ENCODE measurements at places on chromosomes 4 and X. TPM values are rescaled to one million over a fixed set of nuclear protein-coding genes. Genes with fewer than 3 reads are reported as not detected.
A peak's percentile ranks its signal among the peaks of the same experiment; 100 is the strongest.

GRCh38 chr4:33255507-33255906 is 2535.3 kb downstream of the PCDH7 start:
- no peak for DNase-seq
- no peak overlapping the region for H3K27ac ChIP-seq
- no peaks in the 10 kb centered on the region for H3K27me3 ChIP-seq
- no peak overlapping the region for H3K4me3 ChIP-seq

DNA sequence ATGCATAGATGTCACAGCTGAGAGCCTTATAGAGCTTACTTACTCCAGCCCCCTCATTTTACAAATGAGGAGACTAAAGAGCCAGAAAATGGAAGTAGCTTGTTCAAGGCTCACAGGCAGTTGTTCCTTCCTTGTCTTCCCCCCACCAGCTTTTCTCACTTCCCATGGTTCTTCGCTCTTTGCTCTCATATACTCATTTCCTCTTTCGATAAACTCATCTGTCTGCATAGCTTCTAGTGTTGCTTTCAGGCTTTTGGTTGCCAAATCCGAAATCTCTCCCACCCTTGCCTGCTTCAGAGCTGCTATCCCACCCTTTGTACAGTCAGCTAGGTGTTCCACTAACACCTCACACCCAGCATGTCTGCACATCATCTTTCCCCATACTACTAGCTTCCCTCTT is 25.0 kb upstream of the GJB1 start:
- no peaks in the 10 kb centered on the region for H3K27me3 ChIP-seq
- no peak overlapping the region for H3K27ac ChIP-seq
- no peaks in the 10 kb centered on the region for H3K36me3 ChIP-seq

DNA sequence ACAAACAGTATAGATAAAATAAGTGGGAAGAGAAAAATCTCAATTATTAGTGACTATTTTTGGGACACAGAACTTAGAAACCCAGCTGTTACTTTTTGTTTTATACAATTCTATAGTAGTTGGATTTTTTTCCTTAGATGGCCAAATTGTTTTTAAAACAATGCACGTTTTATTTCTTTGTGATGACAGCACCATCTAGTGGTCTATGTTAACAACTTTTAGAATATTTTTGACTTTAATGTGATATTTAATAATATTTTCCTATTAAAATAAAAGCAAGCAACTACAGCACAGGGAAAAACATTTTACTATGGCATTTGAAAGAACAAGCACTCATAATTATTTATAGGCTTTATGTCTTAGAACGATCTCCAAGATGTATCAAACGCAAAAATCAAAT is 5.6 kb upstream of the SMIM31 start:
- no peak overlapping the region for H3K27ac ChIP-seq
- H3K4me1 ChIP-seq = no peaks in the 10 kb centered on the region
- no peaks in the 10 kb centered on the region for H3K36me3 ChIP-seq
- no peak for DNase-seq
- no peak overlapping the region for H3K4me3 ChIP-seq
- no peaks in the 10 kb centered on the region for H3K27me3 ChIP-seq

DNA sequence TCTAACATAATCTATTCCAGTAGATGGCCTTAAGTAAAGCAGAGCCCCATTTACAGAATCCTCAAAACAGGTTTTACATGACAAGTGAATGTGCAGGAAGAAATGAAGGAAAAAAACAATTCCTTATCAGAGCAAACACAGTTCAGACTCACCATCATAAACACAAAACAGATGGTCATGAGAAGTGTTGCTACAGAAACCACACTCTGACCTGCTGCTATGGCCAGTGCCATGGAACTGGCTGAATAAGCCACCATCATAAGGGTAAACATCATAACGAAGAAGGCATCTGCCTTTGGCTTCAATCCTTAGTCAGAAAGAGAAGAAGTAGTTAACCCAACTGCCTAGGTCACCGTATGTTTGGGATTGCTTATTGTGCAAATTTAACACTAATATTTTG is 61.1 kb downstream of the ABCG2 start:
- H3K4me3 ChIP-seq = no peak overlapping the region
- no peaks in the 10 kb centered on the region for H3K36me3 ChIP-seq
- no peak overlapping the region for H3K27ac ChIP-seq
- H3K27me3 ChIP-seq = no peaks in the 10 kb centered on the region
- no peak for DNase-seq

- no peak overlapping the region for H3K4me3 ChIP-seq
- H3K36me3 ChIP-seq = no peaks in the 10 kb centered on the region
- no peak overlapping the region for H3K27ac ChIP-seq
- no peaks in the 10 kb centered on the region for H3K27me3 ChIP-seq
- H3K4me1 ChIP-seq = no peaks in the 10 kb centered on the region
Observed at GRCh38 chr4:48212165-48212564, 57.5 kb downstream of the TEC start.

- no peaks in the 10 kb centered on the region for H3K27me3 ChIP-seq
- no peak for DNase-seq
- H3K4me3 ChIP-seq = no peak overlapping the region
- no peaks in the 10 kb centered on the region for H3K36me3 ChIP-seq
- H3K4me1 ChIP-seq = no peaks in the 10 kb centered on the region
Observed at GRCh38 chr4:174036111-174036510, 247.4 kb downstream of the FBXO8 start.

- H3K36me3 ChIP-seq = no peaks in the 10 kb centered on the region
- H3K4me1 ChIP-seq = peaks cover 10% of the 10 kb centered on the region
- no peak overlapping the region for H3K27ac ChIP-seq
- H3K27me3 ChIP-seq = no peaks in the 10 kb centered on the region
Observed at GRCh38 chrX:2829469-2830246, 928 bp downstream of the GYG2 start.

GRCh38 chr4:189202182-189202868 is 738.3 kb upstream of the FRG1 start:
- H3K36me3 ChIP-seq = no peaks in the 10 kb centered on the region
- H3K4me1 ChIP-seq = peaks cover 12% of the 10 kb centered on the region
- H3K4me3 ChIP-seq = no peak overlapping the region

GRCh38 chr4:99624141-99624719 is 33.4 kb downstream of the C4orf54 start:
- DNase-seq = no peak
- H3K27ac ChIP-seq = no peak overlapping the region
- H3K27me3 ChIP-seq = no peaks in the 10 kb centered on the region

DNA sequence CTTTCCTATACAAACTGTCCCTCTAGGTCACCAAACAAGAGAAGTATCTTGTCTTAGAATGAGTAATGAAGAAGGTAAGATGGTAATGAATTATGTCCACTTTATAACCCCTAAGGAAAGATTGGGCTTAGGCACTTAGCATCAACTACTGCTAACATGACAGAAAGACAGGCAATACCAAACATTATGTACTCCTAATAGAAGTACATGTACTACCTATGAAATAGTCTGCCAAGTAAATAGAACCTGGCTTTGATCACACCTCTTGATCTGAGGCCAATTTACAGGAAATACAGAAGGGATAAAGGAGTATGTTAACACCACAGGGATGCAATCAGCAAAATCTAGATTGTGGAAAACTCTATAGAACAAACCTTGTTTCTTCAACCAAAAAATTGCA is 14.1 kb upstream of the PCYT1B start:
- no peaks in the 10 kb centered on the region for H3K36me3 ChIP-seq
- no peak for DNase-seq
- H3K27ac ChIP-seq = no peak overlapping the region

DNA sequence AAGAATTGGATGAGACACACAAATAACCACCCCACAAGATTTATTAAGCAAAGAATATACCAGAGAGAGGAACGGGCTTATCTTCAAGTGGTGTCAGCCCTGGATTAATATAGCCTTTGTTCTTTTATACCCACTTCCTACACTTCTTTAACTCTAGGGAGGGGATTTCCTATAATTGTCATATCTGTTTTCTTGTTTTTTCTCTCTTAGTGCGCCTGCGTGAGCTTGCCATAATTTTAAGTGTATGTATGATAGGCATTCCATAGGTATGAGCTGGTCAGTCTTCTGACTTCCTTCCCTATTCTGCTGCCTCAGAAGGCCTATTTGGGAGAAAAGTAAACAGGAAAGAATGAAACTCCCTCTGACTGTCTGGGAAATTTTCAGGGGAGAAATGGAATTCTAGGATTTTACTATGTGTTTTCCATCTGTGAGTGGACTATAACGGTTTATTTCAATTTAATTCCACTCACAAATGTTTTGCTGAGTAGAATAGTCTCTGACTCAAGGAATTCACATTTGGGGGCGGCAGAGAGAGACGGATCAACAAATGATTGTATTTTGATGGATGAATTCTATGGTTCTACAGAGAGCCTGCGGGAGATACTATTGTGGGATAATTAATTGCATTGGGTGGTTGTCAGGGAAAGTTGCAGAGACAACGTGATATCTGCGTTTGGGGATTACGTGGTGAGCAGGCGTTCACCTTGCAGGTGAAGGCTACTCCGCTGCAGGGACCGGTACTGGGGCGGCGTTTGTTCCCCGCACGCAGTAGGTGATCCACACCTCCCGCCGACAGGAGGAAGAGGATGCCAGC is 626 bp upstream of the CEP135 start:
- no peaks in the 10 kb centered on the region for H3K27me3 ChIP-seq
- no peaks in the 10 kb centered on the region for H3K36me3 ChIP-seq
- no peak overlapping the region for H3K27ac ChIP-seq
- no peak overlapping the region for H3K4me3 ChIP-seq
- H3K4me1 ChIP-seq = peaks cover 17% of the 10 kb centered on the region

- no peak for DNase-seq
- no peak overlapping the region for H3K27ac ChIP-seq
- no peaks in the 10 kb centered on the region for H3K36me3 ChIP-seq
- H3K4me1 ChIP-seq = no peaks in the 10 kb centered on the region
Observed at GRCh38 chrX:96140796-96141195, 543.8 kb upstream of the DIAPH2 start.

GRCh38 chr4:10875144-10875799 is 190.7 kb upstream of the CLNK start:
- no peak overlapping the region for H3K27ac ChIP-seq
- no peaks in the 10 kb centered on the region for H3K27me3 ChIP-seq
- H3K4me1 ChIP-seq = no peaks in the 10 kb centered on the region
- no peak overlapping the region for H3K4me3 ChIP-seq
- H3K36me3 ChIP-seq = no peaks in the 10 kb centered on the region

- no peak overlapping the region for H3K4me3 ChIP-seq
- DNase-seq = no peak
Observed at GRCh38 chr4:182126603-182127002, 116.6 kb upstream of the TENM3 start.

GRCh38 chrX:20720954-20721626 is 454.4 kb upstream of the RPS6KA3 start:
- no peaks in the 10 kb centered on the region for H3K4me1 ChIP-seq
- no peak for DNase-seq
- H3K4me3 ChIP-seq = no peak overlapping the region

DNA sequence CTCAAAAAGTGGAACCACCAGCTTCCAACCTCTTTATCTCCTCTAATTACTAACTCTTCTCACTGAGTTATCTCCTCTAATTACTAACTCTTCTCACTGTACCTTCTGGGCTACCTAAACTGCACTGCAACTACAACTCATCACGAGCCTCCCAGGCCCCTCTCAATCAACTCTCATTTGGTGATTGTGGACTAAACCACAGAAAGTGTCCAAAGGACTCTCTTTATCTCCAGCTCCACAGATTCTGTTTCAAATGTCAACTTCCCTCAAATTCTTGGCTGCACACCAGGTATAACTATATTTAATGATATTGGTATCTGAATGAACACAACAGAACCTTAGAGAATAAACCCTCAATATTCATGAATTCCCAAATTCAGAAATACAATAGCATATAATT is 182.9 kb downstream of the MAML3 start:
- H3K27ac ChIP-seq = peak overlapping the region; percentile 64
- no peak overlapping the region for H3K4me3 ChIP-seq
- DNase-seq = no peak

- no peak overlapping the region for H3K27ac ChIP-seq
- no peak overlapping the region for H3K4me3 ChIP-seq
- H3K36me3 ChIP-seq = no peaks in the 10 kb centered on the region
- H3K4me1 ChIP-seq = no peaks in the 10 kb centered on the region
Observed at GRCh38 chr4:171779301-171779700, 33.9 kb upstream of the GALNTL6 start.

- no peak for DNase-seq
- no peaks in the 10 kb centered on the region for H3K36me3 ChIP-seq
- H3K4me3 ChIP-seq = no peak overlapping the region
- H3K27ac ChIP-seq = no peak overlapping the region
- H3K27me3 ChIP-seq = no peaks in the 10 kb centered on the region
Observed at GRCh38 chr4:34269613-34270012, 1974.7 kb downstream of the ARAP2 start.

DNA sequence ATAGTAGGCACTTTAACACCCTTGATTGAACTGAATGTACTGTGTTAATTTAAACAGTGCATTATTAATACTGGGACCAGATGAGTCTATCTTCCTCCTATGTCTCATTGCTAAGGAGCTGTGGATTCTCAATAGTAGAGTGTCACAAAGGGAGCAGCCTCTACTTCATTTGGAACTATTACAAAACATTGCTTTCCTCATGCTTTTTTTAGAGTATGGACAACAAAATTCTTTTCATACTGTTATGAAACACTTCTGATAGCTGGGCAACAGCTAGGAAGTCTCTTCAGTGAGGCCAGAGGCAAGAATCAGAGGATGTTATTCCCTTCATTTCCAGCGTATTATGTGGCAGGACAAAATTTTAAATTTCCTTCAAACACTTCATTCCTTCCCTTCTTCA is 160.8 kb downstream of the FBXO8 start:
- H3K4me1 ChIP-seq = no peaks in the 10 kb centered on the region
- H3K27me3 ChIP-seq = no peaks in the 10 kb centered on the region
- no peak for DNase-seq
- no peak overlapping the region for H3K4me3 ChIP-seq
- no peak overlapping the region for H3K27ac ChIP-seq

DNA sequence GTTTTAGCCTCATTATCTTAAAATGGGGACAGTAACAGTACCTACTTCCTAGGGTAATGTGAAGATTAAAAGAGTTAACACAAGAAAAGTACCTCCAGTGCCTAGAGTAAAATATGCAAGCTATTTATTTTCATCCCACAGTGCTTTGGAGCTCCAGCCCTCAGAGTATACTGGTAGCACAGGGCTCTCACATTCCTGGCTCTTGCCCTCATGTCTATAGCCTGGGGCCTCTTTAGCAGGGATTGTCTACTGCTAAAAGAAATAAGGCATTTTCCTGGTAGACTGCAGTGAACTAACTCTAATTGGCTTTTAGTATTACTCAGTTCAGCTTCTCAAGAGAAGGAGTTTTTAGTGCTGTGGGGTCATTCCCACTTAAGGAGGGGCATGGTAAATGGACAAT is 60.8 kb downstream of the RRAGB start:
- no peak for DNase-seq
- no peak overlapping the region for H3K27ac ChIP-seq
- H3K4me3 ChIP-seq = no peak overlapping the region
- no peaks in the 10 kb centered on the region for H3K27me3 ChIP-seq

HELT gene
- not detected for total RNA-seq

IGFBP7 gene
- 758 TPM for total RNA-seq

CACNA1F gene
- total RNA-seq = 0.26 TPM

PHOX2B gene
- total RNA-seq = not detected

Data from body of pancreas (tissue), 4 donors.